ENCODE measurements at places on chromosomes 12 and 14.

GRCh38 chr14:80988735-80989429, 33.5 kb downstream of the TSHR start:
- DNase-seq: no peak

- no peak for DNase-seq
Observed at GRCh38 chr12:129082441-129082840, 229.2 kb downstream of the GLT1D1 start.

DNA sequence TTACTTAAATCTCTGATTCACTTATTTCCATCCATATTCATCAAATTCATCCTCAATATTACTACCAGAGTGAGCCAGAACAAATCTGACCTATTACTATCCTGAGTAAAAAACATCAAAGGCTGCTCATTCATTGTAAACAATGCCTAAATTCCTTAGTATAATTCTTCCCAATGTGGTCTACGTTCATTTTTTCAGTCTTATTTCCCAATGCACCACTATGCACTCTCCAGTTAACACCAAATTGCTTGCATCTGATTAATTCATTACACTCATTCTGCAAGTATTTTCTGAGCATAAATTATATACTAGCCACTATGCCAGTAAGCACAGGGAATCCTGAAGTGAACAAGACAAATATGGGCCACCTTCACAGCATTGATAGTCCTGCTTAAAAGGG, 110.0 kb downstream of the EPS8 start:
- no peak for DNase-seq

GRCh38 chr14:91980157-91980556, 32.7 kb upstream of the FBLN5 start:
- no peak for DNase-seq

DNA sequence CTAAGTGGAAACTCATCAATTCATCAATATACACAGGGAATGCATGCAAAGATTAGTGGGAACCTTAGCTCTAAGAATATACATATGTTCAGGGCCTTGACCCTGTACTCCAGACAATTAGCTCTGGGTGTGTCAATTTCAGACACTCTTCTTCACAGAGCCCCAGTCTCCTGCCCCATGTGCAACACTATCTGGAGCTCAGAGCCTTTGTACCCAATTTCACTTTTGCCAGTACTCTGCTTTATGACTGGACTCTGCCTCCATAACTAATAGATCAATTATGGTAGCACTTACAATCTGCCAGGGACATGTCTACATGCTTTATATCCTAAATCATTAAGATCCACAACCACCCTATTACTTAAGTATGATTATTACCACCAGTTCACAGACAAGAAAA, 152.5 kb upstream of the PLEKHG7 start:
- DNase-seq: no peak

DNA sequence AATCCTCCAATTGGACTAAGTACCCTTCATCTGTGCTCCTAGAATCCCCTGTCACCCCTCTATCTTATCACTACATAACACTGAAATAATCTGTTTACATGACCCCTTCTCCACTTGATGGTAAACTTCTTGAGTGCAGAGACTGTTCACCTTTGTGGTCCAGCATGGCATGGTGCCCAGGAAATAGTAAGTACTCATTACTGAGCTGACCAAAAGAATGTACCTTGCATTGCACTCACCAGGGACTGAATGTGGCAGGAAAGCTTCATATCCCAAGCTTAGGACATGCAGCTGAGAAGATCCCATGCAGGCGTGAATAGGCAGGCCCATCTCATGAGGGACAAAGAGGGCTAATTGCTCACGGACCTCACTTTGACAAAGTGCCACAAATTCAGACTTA, 1.4 kb upstream of the GARIN2 start:
- no peak for DNase-seq

- DNase-seq: no peak
Observed at GRCh38 chr14:90559811-90560492, 163.1 kb downstream of the CALM1 start.

DNA sequence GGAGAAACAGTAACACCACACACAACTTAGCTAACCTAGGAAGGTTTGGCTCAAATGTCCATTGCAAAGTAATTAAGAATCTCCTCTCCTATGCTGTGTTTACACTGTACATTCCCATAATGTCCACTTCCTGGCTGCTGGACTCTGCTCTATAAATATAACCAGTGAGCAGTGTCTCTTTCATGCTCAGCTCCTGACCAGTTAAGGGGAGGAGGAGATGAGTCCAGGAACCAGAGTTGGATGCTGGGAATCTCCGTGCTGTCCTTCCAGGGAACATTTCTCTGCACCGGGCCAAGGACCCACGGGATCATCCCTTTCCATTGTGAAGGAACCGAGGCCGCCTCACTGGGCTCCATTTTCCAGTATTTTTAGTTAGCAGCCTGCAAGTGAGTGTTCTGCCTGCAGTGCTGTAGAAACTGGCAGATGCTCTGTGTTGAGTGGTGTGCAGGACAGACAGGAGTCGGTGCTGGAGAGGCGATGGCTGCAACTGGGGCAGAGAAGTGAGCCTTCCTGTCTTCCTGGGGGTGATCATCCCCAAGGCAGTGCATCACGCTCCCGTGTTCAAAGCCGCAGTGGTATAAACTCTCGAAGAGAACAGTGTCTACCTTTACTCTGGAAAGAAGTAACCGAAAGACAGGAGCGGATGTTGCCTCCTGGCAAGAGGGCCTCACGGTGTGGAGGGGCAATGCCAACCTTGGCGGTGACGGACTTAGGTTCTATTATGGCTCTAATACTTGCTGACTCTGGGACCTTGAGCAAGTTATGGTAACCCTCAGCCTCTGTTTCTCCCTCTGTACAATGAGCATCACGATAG, 195.5 kb downstream of the CACNA1C start:
- DNase-seq: no peak

GRCh38 chr14:32744811-32745445, 193.8 kb upstream of the NPAS3 start:
- no peak for DNase-seq

GRCh38 chr14:63378444-63378843, 59.7 kb upstream of the GPHB5 start:
- DNase-seq: no peak

DNA sequence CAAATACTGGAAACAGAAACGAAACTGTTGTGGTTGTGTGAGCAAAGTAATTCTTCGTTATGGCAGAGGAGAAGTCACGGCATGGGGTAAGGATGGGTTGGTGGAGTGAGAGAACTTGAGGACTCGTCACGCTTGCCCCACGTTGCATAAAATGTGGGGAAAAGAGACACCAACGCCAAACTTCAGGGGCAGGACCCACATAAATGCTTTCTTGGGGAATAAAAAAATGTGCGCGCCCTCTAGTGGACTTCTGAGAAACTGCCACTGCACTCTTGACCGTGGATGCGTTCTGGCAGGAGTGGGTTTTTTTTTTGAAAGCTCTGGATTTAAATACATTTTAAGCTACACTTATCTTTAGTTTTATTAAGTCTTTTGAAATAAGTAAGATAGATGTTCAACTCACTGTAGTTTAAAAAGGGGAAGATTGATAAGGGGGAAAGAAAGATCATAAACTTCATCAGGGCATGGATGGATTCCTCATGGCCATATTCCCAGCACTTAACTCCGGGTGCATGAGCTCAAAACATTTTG, 4.1 kb upstream of the IGF1 start:
- DNase-seq: peak; percentile 48

GRCh38 chr12:85445060-85445938, 165.3 kb downstream of the ALX1 start:
- no peak for DNase-seq

GRCh38 chr12:132230381-132230780, 86.1 kb downstream of the NOC4L start:
- no peak for DNase-seq

- DNase-seq: no peak
Observed at GRCh38 chr14:96408608-96409007, 16.7 kb downstream of the AK7 start.

GRCh38 chr12:122403115-122403770, 19.2 kb downstream of the CLIP1 start:
- no peak for DNase-seq

- no peak for DNase-seq
Observed at GRCh38 chr14:86462193-86462753, 932.3 kb downstream of the FLRT2 start.

- DNase-seq: no peak
Observed at GRCh38 chr12:90999527-90999926, 5.2 kb downstream of the EPYC start.

GRCh38 chr12:41972598-41972997, 172.1 kb downstream of the GXYLT1 start:
- no peak for DNase-seq

GRCh38 chr12:74626397-74626796, 88.8 kb downstream of the ATXN7L3B start:
- no peak for DNase-seq

DNA sequence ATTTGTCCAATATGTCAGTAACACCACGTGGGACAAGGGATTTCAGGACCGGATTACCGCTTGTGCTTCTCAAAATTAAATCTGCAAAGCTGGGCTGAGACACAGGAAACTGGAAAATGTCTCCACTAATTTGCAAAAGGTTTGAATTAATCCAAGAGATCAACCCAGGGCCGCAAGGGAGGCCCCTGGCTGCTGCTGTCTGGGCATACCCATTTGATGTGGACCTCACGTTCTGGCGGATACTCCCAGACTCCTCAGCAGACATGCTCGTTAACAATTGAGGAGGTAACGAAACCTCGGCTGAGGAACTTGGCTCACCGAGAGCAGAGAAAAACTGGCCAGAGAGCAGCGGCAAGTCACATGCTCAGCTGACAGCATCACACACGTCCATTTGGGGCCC, 180.6 kb downstream of the SLC15A4 start:
- no peak for DNase-seq

GRCh38 chr12:34393086-34393820, 371.0 kb downstream of the ALG10 start:
- no peak for DNase-seq

DNA sequence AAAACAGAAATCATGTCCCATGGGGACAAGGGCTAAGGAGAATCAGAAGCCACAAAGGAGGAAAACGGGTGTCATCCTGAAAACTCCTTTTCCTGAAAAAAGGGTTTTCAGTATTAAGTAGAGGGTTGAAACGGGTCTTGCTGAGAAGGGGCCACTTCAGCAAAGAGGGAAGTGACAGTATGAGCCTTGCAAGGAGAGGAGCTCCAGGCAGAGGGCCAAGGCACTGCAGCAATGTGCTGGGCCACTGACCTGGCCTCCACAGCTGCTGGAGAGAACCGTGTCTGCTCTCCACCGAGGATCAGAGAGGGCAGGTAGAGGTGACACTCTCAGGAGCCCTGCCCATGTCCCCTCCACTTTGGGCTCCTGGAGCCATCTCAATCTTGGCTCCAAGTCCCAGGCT, 103.3 kb downstream of the NCOR2 start:
- DNase-seq: no peak

DNA sequence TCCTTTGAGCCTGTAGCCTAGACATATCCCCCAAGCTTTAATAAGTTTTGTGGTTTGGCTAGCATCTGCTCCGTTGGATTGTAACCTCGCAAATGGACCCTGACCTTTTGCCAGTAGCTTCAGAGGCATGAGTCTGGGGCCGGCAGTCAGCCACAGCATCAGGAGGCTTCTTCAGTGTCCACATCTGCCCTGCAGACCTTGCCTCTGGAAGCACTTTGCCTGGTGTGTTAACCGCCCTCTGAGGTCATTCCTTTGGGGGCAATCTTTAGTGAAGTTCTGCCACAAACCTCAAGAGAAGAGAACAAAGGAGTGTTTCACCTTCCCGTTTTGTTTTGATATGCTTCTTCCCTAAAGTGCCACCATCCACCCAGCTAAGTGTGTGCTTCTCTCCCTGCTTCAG, 71.4 kb downstream of the GNS start:
- no peak for DNase-seq

DNA sequence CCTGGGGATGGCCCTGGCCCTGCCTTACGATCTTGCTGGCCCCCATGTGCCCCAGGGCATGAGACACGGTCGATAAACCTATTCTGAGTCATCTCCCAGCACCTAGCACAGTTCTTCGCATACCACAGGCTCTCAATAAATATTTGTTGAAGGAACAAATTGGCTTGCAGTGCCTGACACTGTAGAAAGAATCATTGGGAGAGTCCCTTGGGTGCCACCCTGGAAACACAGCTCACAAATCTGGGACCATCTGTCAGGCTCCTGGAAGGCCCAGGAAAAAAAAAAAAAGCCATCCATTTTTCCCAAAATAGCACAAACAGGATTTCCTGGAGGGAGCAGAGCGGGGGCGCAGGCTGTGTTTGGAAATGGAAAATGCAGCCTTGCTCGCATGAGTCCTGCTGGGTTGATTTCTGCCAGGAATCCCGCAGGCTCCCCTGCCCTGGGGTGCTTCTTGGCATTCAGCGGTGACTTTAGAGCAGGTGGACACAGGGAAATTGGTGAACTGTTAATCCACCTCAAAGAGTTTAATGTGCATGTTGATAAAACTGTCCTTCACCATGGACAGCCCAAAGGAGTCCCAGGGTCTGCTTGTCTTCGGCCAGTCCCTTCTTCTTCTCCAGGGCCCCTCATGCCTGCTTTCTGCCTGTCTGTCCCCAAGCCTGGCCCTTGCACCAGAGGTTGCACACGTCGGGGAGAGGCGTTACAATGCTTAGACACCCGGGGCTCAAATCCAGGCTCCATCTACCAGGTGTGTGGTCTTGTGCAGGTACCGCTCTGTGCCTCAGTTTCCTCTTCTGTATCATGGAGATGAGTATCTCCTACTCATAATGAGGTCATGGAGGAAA, 106.1 kb upstream of the RFLNA start:
- no peak for DNase-seq

GRCh38 chr14:68408680-68409079, 384.2 kb downstream of the ZFP36L1 start:
- DNase-seq: no peak

DNA sequence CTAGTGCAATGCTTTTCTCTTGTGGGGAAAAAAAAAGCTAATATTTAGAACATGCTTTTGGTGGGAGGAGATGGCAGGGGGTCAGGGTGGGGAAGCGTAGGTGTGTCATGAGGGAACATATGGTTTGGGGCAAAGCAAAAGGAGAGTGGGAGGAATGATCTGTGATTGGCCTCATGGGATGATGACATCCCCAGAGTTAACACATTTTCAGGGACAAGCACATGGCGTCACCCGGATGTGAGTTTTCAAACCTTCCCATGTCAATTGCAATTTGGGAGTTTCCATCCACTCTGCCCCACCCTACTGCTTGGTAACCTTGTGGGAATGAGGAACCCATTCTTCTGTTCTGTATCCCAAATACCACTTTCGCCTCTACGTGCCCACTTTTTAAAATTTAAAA, 164.2 kb downstream of the SSPN start:
- DNase-seq: no peak

- DNase-seq: no peak
Observed at GRCh38 chr12:107440606-107441005, 245.0 kb upstream of the PWP1 start.

- DNase-seq: peak; percentile 4
Observed at GRCh38 chr14:67883717-67884116, 64.1 kb downstream of the RAD51B start.

DNA sequence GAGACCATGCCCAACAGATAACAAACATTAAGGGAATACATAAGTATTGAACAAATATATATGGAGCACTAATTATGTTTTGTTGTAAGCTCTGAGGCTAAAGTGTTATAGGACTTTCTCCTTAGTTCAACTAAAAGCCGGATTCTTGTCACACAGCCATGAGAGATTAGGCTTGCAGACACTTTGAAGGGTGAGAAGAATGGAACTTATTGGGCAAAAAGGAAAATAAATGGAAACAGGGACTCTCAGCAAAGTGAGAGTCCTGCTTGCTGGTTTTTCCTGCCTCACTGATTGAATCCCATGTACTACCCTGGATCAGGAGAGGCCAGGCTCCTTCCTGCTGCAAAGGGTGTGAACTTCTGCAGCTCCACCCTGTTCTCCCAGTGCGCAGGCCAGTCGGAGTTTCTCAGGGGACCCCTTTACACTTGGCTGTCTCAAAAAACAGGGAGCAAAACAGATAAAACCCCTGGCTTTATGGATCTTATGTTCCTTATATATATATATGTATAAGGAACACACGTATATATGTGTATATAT, 77.1 kb upstream of the FUT8 start:
- no peak for DNase-seq

Measured in NCI-H2227 treated with DMSO at 0.1 percent for 48 hours (cell line).